ENCODE measurements at places on chromosomes 13 and 19.

DNA sequence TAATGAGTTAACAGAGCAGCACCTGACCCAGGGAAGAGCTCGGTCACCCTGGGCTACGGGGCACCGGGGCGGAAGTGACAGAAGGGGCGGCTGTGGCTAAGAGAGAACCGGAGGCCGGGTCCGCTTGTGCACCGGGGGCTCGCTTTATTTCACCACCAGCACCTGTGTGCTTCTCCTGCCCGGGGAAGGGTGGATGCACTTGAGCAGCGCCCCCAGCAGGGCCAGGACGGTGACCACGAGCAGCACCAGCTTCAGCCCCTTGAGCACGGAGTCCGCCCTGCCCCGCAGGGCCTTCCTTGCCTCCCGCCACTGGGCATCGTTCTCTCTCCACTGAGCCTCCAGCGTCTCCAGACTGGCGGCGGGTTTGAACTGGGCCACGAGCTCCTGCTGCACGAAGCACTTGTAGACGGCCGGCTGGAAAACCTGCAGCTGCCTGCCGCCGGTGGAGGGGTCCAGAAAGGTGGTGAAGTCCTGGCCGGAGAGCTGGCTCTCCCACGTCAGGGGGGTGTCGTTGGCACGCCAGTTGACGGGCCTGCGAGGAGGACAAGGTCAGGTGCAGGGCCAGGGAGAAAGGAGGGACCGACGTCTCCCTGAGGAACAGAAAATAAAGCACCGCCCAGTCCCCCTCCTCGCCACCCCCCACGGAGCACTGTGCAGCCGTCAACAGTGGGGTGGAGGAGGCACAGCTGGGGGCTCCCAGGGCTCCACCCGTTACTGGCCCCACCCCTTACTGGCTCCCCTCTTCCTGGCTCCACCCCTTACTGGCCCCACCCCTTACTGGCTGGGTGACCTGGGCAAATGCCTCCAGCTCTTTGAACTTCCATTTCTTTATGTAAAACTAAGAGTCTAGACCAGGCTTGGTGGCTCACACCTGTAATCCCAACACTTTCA, 3.6 kb downstream of the FAM187B start:
- no peak for DNase-seq

- no peak for DNase-seq
Measured at GRCh38 chr19:13975870-13976269, 23.6 kb downstream of the DCAF15 start.

GRCh38 chr13:30163441-30163840, 143.9 kb downstream of the KATNAL1 start:
- peak; percentile 49 for DNase-seq

GRCh38 chr19:40721936-40722661, 5.2 kb downstream of the ITPKC start:
- no peak for DNase-seq

- DNase-seq, result no peak
Measured at GRCh38 chr13:44131069-44131614, 242.5 kb upstream of the SERP2 start.

DNA sequence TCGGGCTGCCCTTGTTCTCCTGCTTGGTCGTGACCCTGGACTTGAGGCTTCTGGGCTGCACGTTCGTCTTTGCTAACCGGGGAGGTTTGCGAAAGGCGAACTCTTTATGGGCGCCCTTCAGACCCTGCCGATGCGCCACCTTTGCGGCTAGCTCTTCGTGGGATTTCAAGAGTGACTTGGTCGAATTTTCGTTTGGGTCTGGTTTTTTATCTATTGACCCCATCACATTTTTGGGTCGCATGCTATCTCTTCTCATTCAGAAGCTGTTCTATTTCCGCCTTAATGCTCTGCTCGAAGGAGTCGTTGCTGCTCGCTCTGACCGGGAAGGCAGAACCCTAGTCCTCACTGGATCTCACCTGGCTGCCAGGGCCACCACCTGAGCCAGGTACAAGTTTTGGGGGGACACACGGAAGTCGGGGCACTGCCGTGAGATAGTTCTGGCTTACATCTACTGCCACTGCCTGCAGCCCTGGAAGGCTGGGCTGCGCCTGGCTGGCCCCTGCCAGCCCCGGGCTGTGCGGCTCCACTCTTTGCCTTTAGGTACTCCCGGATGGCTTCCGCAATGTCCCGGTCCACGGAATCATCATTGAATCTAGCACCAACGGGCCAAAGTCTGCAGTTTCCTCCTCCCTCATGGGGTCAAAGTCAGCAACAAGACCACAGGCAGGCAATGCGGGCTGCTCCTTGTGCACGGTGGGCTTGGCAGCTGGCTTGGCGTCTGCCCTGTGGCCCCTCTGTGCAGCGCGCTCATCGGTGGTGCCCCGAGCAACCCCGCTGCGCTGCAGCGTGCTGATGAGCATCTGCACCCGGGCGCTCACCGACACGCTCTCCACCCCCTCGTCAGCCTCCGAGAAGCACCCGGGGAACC, 16.2 kb downstream of the RB1 start:
- no peak for DNase-seq

GRCh38 chr19:33039815-33040214, 24.9 kb downstream of the RHPN2 start:
- DNase-seq, result no peak

- DNase-seq, result peak; percentile 23
Measured at GRCh38 chr13:99174533-99175100, 26.0 kb upstream of the UBAC2 start.

GRCh38 chr13:48159401-48159800, 64.5 kb upstream of the MED4 start:
- DNase-seq, result peak; percentile 55

- no peak for DNase-seq
Measured at GRCh38 chr13:98556968-98557631, 19.8 kb downstream of the STK24 start.

Data from NB4 (cell line).